ENCODE measurements at places on chromosomes 1 and 21. TPM values are rescaled to one million over a fixed set of nuclear protein-coding genes. Genes with fewer than 3 reads are reported as not detected.

GRCh38 chr1:46173361-46173856, 1.5 kb upstream of the TSPAN1 start:
- H3K4me3 ChIP-seq = no peak overlapping the region
- DNase-seq = peak; percentile 45
- no peaks in the 10 kb centered on the region for H3K27me3 ChIP-seq
- no peaks in the 10 kb centered on the region for H3K36me3 ChIP-seq
- H3K27ac ChIP-seq = peak overlapping the region; percentile 87

DNA sequence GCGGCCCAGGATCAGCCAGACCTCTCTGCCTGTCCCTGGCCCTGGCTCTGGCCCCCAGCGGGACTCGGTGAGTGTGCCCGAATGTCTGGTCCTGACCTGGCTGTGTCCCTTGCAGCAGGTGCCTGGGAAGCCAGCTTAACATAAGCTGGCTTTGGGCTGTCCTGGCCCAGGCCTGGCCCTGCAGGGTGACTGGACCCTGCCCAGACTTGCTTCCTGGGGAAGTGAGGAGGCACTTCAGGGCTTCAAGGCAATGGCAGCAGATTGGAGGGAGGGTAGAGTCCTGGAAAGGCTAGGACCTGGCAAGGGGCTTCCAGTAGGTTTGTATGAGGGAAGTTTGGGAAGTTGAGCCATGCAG, 16.4 kb downstream of the RPS6KA1 start:
- no peaks in the 10 kb centered on the region for H3K27me3 ChIP-seq
- no peaks in the 10 kb centered on the region for H3K4me1 ChIP-seq
- no peaks in the 10 kb centered on the region for H3K36me3 ChIP-seq
- no peak for DNase-seq

- H3K4me3 ChIP-seq = no peak overlapping the region
- H3K4me1 ChIP-seq = peaks cover 54% of the 10 kb centered on the region
- H3K27me3 ChIP-seq = no peaks in the 10 kb centered on the region
- no peaks in the 10 kb centered on the region for H3K36me3 ChIP-seq
- peak overlapping the region; percentile 75 for H3K27ac ChIP-seq
Observed at GRCh38 chr1:54287801-54288211, 87.8 kb downstream of the MRPL37 start.

GRCh38 chr1:243500512-243500911, 244.7 kb downstream of the SDCCAG8 start:
- H3K36me3 ChIP-seq = peaks cover 46% of the 10 kb centered on the region
- DNase-seq = no peak
- no peaks in the 10 kb centered on the region for H3K4me1 ChIP-seq
- no peaks in the 10 kb centered on the region for H3K27me3 ChIP-seq
- H3K27ac ChIP-seq = no peak overlapping the region

DNA sequence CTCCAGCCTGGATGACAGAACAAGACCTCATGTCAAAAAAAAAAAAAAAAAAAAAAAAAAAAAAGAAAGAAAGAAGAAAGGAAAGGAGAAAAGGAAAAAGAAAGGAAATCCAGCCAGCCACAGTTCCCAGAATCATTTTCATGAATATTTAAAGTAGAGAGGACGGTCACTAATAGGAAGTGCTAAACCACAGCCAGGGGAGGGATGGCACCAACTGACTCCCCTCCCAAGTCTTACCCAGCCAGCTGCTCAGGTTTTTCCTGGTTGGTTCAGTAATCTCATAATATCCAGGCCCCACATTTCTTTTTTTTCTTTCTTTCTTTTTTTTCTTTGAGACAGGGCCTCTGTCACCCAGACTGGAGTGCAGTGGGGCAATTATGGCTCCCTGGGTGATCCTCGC, 63.9 kb upstream of the AK4 start:
- H3K27ac ChIP-seq = no peak overlapping the region
- no peaks in the 10 kb centered on the region for H3K4me1 ChIP-seq
- H3K4me3 ChIP-seq = no peak overlapping the region
- H3K36me3 ChIP-seq = no peaks in the 10 kb centered on the region
- no peak for DNase-seq

- DNase-seq = no peak
- H3K36me3 ChIP-seq = peaks cover 58% of the 10 kb centered on the region
- no peaks in the 10 kb centered on the region for H3K27me3 ChIP-seq
- no peak overlapping the region for H3K27ac ChIP-seq
- H3K4me3 ChIP-seq = no peak overlapping the region
Observed at GRCh38 chr1:229479660-229480399, 28.3 kb downstream of the NUP133 start.

Gene PDZK1IP1
- not detected for total RNA-seq

- DNase-seq = no peak
- peaks cover 6% of the 10 kb centered on the region for H3K4me1 ChIP-seq
- H3K27ac ChIP-seq = no peak overlapping the region
- H3K36me3 ChIP-seq = peaks cover 52% of the 10 kb centered on the region
Observed at GRCh38 chr1:150683914-150684313, 13.0 kb downstream of the GOLPH3L start.

GRCh38 chr1:157985473-157985872, 8.0 kb upstream of the KIRREL1 start:
- H3K4me1 ChIP-seq = no peaks in the 10 kb centered on the region
- no peaks in the 10 kb centered on the region for H3K27me3 ChIP-seq
- DNase-seq = no peak

GRCh38 chr1:245475126-245475525, 320.3 kb downstream of the KIF26B start:
- no peaks in the 10 kb centered on the region for H3K36me3 ChIP-seq
- no peaks in the 10 kb centered on the region for H3K4me1 ChIP-seq
- no peak overlapping the region for H3K27ac ChIP-seq
- no peak for DNase-seq
- H3K27me3 ChIP-seq = no peaks in the 10 kb centered on the region

Gene COL8A2
- 2.6 TPM for total RNA-seq

DNA sequence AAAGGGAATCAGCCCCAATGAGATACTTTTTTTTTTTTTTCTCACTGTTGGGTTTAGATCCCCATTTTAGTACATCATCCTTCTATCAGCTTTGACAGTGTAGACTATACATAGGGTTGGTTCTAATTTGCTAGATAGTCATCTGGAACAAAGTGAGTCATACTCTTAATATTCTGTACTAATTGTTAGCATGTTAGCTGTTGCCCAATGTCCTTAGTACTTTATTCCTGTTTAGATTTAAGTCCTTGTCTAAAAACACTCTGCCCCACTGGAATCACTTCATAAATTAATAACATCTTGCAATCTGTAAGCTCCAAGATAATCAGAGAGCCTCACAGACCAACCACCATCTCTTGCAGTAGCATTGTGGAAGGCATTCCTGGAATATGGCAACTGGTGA, 209.8 kb upstream of the KIAA0040 start:
- no peak overlapping the region for H3K27ac ChIP-seq
- no peak for DNase-seq
- no peaks in the 10 kb centered on the region for H3K4me1 ChIP-seq
- peaks cover 11% of the 10 kb centered on the region for H3K27me3 ChIP-seq
- no peaks in the 10 kb centered on the region for H3K36me3 ChIP-seq

Gene IQCC
- 0.69 TPM for total RNA-seq

GRCh38 chr1:166026143-166026542, 140.7 kb downstream of the FAM78B start:
- H3K36me3 ChIP-seq = no peaks in the 10 kb centered on the region
- H3K27me3 ChIP-seq = no peaks in the 10 kb centered on the region
- no peak overlapping the region for H3K27ac ChIP-seq
- no peak overlapping the region for H3K4me3 ChIP-seq
- no peak for DNase-seq

DNA sequence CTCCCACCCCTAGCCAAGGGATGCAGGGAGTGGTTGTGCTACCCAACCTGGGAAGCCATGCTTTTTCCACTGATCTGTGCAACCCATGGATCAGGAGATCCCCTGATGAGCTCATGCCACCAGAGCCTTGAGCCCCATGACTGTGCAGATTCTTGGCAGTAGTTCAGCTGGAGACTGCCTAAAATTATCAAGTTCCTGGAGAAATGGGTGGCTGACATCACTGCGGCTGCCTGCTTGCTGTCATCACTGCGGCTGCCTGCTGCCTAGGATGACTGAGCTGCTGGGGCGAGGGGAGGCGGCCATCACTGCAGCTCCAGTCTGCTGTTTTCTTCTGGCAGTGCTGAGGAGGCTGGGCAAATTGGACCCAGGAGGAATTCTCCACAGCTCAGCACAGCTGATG, 159.2 kb downstream of the AGBL4 start:
- H3K36me3 ChIP-seq = no peaks in the 10 kb centered on the region
- DNase-seq = no peak
- H3K4me3 ChIP-seq = no peak overlapping the region
- H3K27ac ChIP-seq = no peak overlapping the region
- H3K27me3 ChIP-seq = no peaks in the 10 kb centered on the region

DNA sequence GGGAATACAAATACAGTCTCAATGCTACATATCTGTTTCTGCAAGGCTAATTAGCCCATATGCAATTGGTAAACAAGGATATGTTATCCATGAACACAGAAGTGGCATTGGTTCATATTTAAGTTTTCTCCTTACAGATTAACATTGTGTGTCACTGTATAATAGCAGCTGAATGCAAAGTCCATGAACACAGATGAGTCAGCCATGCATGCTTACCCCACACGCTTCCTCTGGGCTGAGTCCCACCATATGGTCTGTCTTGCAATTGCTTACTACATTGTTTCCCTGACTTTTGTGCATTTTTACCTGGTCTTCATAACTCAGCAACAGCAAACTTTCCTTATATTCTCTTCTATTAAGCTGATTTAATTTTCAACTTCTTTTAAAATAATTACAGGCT, 41.5 kb upstream of the TSNAX start:
- DNase-seq = no peak
- no peaks in the 10 kb centered on the region for H3K4me1 ChIP-seq
- no peak overlapping the region for H3K4me3 ChIP-seq

DNA sequence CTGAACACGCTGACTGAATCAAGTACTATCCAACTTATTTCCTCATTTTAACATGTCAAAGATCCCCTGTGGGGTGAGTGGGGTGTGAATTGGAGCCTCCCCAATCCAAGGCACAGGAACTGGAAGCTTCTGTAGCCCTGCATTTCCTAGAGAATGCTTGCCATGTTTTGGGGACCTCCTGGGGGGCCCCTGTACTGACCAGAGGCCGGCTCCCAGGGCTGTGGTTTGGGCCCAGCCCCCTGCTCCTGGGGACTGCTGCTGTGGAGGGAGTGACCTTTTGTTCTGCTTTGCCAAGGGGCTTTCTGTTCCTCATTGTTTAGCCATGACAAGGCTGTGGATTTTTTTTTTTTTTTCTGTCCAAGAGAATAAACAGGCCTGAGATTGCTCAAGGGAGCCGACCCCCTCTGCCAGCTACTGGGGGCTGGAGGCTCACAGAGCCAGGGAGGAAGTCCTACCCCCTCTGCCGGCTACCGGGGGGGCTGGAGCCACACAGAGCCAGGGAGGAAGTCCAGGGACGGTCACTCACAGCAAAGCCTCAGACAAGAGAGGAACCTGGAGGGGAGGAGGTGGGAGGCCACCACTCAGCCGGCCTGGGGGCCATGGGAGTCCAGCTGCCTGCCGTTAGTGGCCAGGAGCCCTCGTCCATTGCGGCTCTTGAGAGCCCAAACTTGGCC, 17.4 kb downstream of the TNFRSF1B start:
- peak overlapping the region; percentile 35 for H3K4me3 ChIP-seq
- no peaks in the 10 kb centered on the region for H3K27me3 ChIP-seq
- peaks cover 6% of the 10 kb centered on the region for H3K36me3 ChIP-seq
- peaks cover 35% of the 10 kb centered on the region for H3K4me1 ChIP-seq
- DNase-seq = peak; percentile 92
